HepG2 (cell line): ENCODE measurements at places on chromosomes 7 and 10.
A peak's percentile ranks its signal among the peaks of the same experiment; 100 is the strongest.

DNA sequence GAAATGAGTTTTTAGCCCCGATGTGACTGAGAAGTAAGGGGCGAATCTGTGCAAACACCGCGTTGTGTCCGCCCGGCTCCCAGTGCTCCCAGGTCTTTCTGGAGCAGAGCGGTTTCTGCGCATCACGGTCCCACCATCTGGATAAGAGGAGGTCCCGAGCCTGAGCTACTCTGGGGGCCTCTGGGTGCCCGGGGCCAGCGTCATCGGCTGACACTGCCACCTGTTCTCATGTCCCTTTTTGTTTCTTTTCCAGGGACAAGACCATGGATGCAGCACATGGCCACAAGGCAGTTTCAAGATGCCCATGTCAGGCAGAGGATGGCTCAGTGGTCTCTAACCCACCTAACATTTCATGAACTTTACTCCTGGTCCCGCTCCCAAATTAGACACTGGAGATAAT, 24.9 kb downstream of the KLF6 start:
- no peak for DNase-seq

DNA sequence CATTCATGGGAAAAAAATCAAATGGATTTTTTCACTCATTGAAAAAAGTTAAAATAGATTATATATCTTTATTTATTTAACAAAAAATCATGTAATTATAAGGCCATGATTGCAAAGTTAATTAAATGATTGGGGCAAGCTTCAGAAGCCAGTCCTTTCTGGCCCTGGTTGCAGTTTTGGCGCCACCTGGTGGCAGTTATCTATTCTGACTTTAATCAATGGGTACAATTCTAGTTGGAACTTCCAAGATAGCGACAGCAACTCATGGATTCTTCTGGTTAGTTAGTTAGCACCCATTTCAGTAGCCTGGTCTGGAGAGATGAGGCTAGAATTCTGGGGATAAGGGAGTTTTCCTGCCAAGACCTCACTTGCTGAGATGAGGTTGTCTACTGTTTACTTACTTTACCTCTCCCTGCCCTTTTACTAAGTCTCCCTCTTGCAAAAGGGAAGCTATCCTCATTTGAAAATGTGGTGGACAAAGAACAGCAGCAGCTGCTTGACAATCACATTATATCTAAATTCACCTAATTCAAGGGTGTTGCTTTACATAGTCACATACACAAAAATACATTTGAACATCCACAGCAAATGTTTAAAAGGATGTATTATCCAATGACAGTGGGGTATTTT, 42.3 kb downstream of the NOC3L start:
- DNase-seq: peak; percentile 53

- DNase-seq: no peak
These were observed 35.3 kb upstream of the MYL10 start for GRCh38 chr7:101664436-101664835.

GRCh38 chr10:26291721-26292480, 75.3 kb downstream of the GAD2 start:
- DNase-seq: no peak

DNA sequence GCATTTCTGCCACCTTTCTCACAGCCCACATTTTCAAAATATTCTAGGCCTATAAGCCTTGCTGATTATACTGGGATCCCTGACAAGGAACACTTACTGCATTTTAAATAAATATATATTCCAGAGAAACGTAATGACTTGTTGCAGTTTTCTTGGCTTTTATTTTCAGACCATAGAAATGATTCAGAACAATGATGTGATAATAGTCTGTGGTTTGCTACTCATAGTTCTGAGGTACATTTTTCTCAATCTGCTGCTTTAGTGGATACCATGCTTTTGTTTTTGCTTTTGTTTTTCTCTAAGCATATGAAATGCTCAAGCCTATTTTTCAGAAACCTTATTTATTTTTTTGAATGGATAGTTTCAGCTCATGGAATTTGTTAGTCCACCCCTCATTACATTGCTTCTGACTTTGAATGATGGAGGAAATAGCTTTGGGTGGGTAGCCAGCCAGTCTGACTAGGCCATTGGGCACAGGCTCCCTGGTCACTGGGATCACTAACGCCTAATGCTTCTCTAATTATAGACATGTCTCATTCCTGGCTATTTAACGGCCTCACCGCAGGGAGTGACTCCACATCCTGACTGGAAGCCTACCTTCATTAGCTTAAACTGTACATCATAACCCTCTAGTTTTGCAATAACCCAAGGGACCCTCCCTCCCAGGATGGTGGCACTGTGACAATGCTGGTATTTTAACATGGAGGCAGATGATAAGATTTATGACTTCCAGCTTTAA, 66.1 kb downstream of the MBL2 start:
- no peak for DNase-seq

DNA sequence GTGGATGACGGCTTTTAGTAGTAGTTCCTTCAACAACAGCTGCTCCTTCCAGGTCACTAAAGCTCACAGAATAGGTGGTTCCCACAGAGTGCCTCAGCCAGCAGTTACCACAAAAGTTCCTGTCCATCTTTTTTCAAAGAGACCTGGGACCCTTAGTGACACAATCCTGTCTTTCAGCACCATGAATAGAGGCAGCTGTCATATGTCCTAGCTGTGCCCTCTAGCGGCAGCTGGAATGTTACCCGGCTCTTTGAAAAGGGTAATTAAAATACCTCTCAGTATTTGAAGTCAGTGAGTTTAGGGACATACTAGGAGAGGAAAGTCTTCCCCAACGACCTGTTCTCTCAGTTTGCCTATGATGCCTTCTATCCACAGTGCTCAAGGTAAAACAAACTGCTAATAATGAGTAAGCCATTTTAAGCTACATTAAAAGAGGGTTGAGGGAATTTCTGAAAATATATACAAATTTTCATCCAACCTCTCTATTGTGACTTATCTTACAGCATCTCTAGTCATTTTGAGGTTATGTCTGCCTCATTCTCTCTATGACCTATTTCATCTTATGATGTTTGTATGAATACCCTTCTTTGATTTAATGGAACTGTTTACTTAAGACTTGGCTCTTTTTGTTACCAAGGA, 290.8 kb downstream of the NXPH1 start:
- peak; percentile 37 for DNase-seq

- no peak for DNase-seq
These were observed 14.9 kb upstream of the LGI1 start for GRCh38 chr10:93742633-93743349.

DNA sequence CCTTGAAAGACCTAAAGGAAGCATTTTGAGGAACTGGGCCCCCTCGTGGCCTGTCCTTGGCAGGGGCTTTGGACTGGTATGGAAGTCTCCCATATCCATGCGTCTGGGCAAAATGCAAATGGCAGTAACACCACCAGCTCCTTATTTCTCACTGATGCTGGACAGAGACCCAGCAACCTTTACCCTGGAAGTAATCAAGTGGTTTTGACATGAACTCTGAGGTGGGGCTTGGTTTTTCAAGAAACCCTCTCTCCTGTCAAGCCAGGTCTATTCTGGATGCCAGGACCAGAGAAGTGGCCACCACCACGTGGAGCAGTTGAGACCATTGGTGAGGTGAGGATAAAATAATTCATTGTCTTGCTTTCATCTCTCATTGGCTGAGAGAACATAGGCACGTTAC, 84.4 kb downstream of the OTUD1 start:
- DNase-seq: peak; percentile 3

DNA sequence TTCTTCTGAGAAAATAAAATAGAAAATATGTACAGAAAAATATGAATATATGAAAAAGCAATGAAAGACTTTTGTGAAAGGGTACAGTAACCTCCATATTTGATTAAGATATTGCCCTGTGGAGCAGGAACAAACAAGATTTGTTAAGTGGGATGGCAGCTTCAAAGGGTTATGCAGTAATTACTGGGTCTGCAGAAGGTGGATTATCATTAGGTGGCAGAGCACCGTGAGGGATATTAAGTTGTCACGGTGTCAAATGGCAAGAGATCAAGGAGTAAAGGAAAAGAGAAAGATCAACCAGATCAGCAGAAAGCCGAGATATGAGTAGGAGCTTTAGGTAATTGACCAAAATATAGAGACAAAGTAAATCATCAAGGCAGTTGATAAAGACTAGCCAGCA, 44.1 kb downstream of the DGKB start:
- DNase-seq: no peak

GRCh38 chr10:92222603-92223262, 68.1 kb downstream of the CPEB3 start:
- DNase-seq: no peak

GRCh38 chr7:33757563-33758165, 147.7 kb upstream of the BMPER start:
- peak; percentile 16 for DNase-seq

- no peak for DNase-seq
These were observed 21.2 kb upstream of the PRKAG2 start for GRCh38 chr7:151897951-151898686.

- no peak for DNase-seq
These were observed 3.8 kb upstream of the TECTB start for GRCh38 chr10:112279433-112279832.

DNA sequence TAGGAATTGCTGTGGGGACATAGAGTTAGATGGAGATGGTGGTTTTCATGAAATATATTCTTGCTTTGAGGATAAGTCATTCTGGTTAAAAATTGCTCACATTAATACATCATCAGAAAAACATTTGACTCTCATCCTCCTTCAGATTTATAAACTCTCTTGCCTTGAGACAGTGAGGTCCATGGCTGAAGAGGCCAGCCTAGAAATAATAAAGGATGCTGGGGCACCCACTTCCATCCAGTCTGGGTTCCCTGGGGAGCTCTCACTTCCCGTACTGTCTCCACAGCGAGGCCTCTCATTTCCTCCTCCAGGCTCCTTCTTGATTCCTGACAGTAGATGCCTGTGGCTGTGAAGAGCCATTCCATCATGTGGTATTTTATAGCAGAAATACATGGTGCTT, 73.3 kb upstream of the PRKG1 start:
- no peak for DNase-seq

GRCh38 chr10:49360271-49361177, 35.4 kb downstream of the DRGX start:
- no peak for DNase-seq

GRCh38 chr10:130933008-130933390, 378.5 kb downstream of the TCERG1L start:
- no peak for DNase-seq

DNA sequence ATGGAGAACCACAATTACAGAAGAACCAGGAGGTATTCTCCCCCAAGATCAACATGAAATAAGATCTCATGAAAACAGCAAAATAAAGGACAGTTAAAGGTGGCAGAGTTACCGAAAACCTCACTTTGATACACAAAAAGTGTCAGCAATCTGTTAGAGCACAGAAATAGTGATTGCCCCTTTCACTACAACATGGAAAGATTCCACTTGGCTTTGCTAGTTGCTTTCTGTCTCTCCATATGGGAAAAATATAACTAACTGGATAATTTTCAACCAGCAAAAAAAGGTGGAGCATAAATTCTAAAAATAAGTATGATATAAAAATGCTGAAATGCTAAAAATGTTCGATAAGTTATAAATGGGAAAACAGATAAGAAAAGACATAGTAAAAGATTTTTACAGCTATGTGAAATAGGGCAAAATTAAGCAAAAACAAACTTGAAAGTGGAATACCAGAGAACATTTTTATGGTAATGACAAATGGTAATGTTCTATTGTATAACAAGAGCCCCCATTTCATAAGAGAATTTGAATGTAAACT, 90.2 kb downstream of the GPR85 start:
- DNase-seq: no peak

GRCh38 chr7:117807676-117808075, 65.6 kb downstream of the CTTNBP2 start:
- DNase-seq: no peak

- no peak for DNase-seq
These were observed 292.0 kb downstream of the PHTF2 start for GRCh38 chr7:78090616-78091015.

DNA sequence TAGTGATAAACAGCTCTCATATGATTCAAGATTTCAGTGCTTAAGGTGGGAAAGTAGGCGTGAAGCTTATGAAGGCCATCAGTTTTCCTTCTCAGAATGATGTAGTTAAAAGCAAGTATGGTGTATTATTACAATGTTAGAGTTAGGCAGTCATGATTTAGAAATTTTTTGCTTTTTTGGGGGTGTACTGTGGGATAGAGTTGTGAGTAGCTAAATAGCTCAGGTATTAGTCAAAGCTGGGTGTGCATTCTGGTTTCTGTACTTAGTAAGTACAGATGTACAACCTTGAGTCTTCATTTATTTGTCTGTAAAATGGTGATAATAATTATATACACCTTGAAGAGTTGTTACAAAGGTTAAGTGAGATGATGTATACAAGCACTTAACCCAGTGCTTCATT, 52.2 kb downstream of the R3HCC1L start:
- DNase-seq: no peak

DNA sequence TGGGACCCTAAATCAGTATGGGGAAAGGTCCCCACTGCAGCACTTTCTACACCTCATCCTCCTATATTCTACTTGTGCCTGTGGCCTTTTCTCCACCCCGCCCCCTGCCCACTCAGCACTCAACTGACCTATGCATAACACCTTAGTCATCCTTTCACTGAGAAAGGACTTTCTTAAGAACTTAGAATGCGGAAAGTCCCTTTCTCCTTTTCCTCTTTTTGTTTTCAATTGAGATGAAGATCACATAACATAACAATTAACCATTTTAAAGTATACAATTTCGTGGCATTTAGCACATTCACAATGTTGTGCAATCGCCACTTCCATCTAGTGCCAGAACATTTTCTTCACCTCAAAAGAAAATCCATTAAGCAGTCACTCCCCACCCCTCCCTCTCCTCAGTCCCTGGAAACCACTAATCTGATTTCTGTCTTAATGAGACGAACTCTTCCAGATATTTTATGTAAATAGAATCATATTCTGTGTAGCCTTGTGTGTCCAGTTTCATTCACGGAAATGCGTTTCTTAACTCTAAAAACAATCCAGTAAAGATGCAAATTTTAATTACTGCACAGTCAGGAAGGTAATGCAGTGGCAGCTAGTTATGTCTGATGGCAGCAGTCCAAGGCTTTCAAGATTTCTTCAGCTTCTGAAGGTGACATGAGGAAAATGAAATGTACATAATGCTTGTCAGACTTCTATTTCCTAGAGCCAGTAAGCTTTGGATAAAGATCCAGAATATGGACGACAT, 41.7 kb downstream of the FAS start:
- DNase-seq: no peak

DNA sequence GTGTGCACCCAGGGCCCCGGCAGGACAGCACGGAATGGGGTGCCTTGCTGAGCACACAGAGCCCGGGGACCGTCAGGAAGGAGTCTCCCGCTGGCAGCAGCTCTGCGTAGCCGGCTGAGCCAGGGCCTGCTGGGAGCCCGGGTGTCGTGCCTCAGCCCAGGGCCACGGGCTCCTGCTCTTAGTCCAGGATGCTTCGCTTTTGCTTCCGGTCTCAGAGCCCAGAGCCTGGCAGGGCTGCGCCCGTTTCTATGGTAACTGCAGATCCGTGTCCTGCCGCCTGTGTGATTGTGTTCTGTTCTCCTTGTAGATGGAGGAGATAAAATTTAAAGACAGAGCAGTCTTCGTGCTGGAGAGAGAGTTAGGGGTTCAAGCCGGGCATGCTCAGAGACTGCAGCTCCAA, 53.7 kb upstream of the DPYSL4 start:
- DNase-seq: no peak
